ENCODE measurements at places on chromosomes 3 and 15. TPM values are rescaled to one million over a fixed set of nuclear protein-coding genes. Genes with fewer than 3 reads are reported as not detected.

The SLC12A1 gene
- total RNA-seq = not detected

The CHST2 gene
- 34.1 TPM for total RNA-seq

The GMNC gene
- total RNA-seq = not detected

The PPP4R2 gene
- 70.1 TPM for total RNA-seq

The ANKRD63 gene
- not detected for total RNA-seq

The XRN1 gene
- total RNA-seq = 87.5 TPM

The SLMAP gene
- 72.6 TPM for total RNA-seq

The BFSP2 gene
- total RNA-seq = 2.4 TPM

GRCh38 chr3:143427631-143428030, 308.1 kb downstream of the CHST2 start:
- H3K4me1 ChIP-seq = peaks cover 8% of the 10 kb centered on the region
- no peak overlapping the region for H3K27ac ChIP-seq
- DNase-seq = no peak
- no peaks in the 10 kb centered on the region for H3K36me3 ChIP-seq

DNA sequence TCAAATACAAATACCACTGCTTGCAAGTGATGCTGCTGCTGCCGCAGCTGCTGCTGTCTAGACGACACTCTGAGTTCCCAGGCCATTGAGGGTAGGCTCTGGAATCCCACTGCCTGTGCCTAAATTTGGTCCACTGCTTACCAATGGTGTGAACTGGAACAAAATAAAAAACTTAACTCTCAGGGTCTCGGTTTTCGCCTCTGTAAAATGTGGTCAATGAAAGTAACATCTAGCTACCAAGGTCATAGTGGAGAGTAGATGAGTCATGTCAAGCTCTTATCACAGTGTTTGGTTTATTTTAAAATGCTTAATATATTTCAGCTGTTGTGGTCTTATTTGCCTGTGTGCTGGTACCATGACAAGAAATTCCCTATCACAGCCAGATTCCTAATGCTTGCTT, 299.3 kb downstream of the CLSTN2 start:
- H3K4me3 ChIP-seq = no peak overlapping the region
- no peak for DNase-seq
- no peak overlapping the region for H3K27ac ChIP-seq
- H3K4me1 ChIP-seq = no peaks in the 10 kb centered on the region

GRCh38 chr3:188266562-188267274, 112.8 kb downstream of the LPP start:
- no peak for DNase-seq
- peaks cover 33% of the 10 kb centered on the region for H3K4me1 ChIP-seq
- H3K36me3 ChIP-seq = no peaks in the 10 kb centered on the region
- peak overlapping the region; percentile 58 for H3K27ac ChIP-seq
- H3K4me3 ChIP-seq = no peak overlapping the region

GRCh38 chr3:117587416-117587815, 877.8 kb downstream of the TUSC7 start:
- no peaks in the 10 kb centered on the region for H3K36me3 ChIP-seq
- H3K4me3 ChIP-seq = no peak overlapping the region
- DNase-seq = no peak
- H3K4me1 ChIP-seq = no peaks in the 10 kb centered on the region

GRCh38 chr3:42101048-42101447, 9.9 kb downstream of the TRAK1 start:
- peak; percentile 67 for DNase-seq
- H3K4me1 ChIP-seq = peaks cover 16% of the 10 kb centered on the region
- no peaks in the 10 kb centered on the region for H3K27me3 ChIP-seq
- peak overlapping the region; percentile 58 for H3K27ac ChIP-seq
- H3K4me3 ChIP-seq = no peak overlapping the region

DNA sequence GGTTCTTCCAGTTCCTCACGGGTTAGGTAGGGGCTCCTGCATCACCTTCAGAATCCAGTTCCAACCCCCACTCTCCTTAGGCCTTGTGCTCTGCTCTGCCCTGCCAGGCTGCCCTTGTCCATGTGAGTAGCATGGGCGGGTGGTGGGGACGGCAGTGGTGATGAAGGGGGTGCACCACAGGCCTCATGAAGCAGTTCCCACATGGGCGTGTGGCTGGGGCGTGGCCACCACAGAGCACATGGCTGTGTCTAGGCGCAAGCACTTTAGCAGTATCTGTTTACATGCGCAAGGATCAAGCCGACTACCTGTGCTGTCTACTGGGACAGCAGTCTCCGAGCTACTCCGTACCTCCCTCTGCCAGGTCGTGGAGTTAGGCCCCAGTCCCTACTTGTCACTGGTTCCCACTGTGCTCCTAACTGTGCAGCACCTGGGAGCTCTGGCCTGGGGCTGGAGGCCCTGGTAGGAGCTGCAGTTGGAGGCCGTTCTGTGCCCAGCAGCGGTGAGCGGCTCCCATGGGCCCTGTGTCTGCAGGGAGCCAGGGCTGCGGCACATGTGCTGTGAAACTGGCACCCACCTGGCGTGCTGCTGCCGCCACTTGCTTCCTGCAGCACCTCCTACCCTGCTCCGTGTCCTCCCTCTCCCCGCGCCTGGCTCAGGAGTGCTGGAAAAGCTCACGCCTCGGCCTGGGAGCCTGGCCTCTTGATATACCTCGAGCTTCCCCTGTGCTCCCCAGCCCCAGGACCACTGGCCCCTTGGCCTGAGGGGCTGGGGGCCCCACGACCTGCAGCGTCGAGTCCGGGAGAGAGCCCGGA, 53.5 kb downstream of the PLXNA1 start:
- H3K27ac ChIP-seq = peak overlapping the region; percentile 60
- peaks cover 24% of the 10 kb centered on the region for H3K36me3 ChIP-seq

DNA sequence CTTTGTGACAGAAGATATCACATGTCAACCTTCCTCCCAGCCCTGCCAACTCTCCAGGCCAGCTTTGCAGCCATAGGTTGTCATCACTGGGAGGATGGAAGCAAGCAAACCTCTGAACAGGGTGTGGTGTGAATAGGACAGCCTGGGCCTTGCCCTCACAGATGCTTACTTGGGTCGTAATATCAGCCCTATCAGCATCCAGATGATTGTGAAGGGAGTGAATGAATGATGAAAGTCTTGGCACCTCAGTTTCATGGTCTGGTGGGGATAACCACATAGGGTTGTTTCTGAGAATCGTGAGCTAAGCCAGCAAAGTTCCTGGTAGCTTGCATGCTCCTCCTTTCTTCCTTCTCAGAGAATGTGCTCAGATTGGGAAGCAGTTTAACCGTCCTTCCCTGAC, 55.1 kb upstream of the POLR2M start:
- DNase-seq = no peak
- no peaks in the 10 kb centered on the region for H3K36me3 ChIP-seq
- H3K4me3 ChIP-seq = no peak overlapping the region

DNA sequence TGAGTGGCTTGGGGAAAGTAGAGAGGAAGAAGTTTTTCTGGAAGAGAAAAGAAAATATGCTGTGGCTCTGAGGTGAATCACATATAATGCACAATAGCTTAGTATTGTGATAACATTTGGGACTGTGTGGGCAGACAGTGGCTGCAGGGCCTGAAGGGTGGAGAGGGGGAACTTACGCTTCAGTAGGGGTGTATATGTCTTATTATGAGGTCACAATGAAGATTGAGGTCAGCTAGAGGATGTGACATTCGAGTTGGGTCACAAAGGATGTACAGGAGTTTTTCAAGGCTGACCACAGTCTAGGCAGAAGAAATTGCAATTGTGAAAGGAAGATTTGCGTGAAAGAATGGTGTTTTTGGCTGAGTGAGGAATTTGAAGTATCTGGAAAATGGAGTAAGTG, 414.8 kb downstream of the LPP start:
- H3K4me1 ChIP-seq = peaks cover 24% of the 10 kb centered on the region
- no peak for DNase-seq
- no peaks in the 10 kb centered on the region for H3K36me3 ChIP-seq
- H3K27me3 ChIP-seq = no peaks in the 10 kb centered on the region

- no peak overlapping the region for H3K27ac ChIP-seq
- H3K36me3 ChIP-seq = no peaks in the 10 kb centered on the region
- H3K27me3 ChIP-seq = no peaks in the 10 kb centered on the region
- DNase-seq = no peak
- no peak overlapping the region for H3K4me3 ChIP-seq
These were observed 243.4 kb upstream of the ZNF717 start for GRCh38 chr3:76028774-76029173.

- no peaks in the 10 kb centered on the region for H3K36me3 ChIP-seq
- H3K4me3 ChIP-seq = no peak overlapping the region
- H3K4me1 ChIP-seq = peaks cover 31% of the 10 kb centered on the region
- no peak overlapping the region for H3K27ac ChIP-seq
These were observed 2.8 kb upstream of the CAND2 start for GRCh38 chr3:12793701-12794100.

- H3K27ac ChIP-seq = no peak overlapping the region
- H3K27me3 ChIP-seq = no peaks in the 10 kb centered on the region
These were observed 275.6 kb downstream of the ZNF621 start for GRCh38 chr3:40800343-40800742.

GRCh38 chr3:98602078-98602678, 8.8 kb upstream of the CPOX start:
- no peak overlapping the region for H3K4me3 ChIP-seq
- no peaks in the 10 kb centered on the region for H3K4me1 ChIP-seq
- no peaks in the 10 kb centered on the region for H3K27me3 ChIP-seq
- no peak for DNase-seq
- H3K27ac ChIP-seq = no peak overlapping the region
- H3K36me3 ChIP-seq = no peaks in the 10 kb centered on the region

DNA sequence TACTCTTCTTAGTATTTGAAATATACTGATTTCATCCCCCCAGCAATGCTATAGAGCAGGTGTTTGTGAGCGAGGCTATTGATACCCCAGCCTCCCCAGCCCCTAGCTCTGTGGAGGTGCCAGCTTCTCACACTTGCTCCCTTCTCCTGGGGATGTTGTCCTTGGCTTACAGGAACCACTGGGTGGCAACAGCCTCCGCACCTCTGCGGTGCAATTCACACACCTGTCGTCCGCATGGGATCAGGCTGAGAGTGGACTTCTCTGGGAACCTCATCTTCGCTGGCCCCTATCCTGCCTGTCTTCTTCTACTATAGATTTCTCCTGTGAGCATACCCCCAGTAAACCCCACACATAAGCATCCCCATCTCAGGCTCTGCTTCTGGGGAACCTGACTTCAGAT, 103.9 kb upstream of the SLC6A11 start:
- no peak overlapping the region for H3K4me3 ChIP-seq
- DNase-seq = no peak
- no peaks in the 10 kb centered on the region for H3K36me3 ChIP-seq
- H3K4me1 ChIP-seq = peaks cover 12% of the 10 kb centered on the region

DNA sequence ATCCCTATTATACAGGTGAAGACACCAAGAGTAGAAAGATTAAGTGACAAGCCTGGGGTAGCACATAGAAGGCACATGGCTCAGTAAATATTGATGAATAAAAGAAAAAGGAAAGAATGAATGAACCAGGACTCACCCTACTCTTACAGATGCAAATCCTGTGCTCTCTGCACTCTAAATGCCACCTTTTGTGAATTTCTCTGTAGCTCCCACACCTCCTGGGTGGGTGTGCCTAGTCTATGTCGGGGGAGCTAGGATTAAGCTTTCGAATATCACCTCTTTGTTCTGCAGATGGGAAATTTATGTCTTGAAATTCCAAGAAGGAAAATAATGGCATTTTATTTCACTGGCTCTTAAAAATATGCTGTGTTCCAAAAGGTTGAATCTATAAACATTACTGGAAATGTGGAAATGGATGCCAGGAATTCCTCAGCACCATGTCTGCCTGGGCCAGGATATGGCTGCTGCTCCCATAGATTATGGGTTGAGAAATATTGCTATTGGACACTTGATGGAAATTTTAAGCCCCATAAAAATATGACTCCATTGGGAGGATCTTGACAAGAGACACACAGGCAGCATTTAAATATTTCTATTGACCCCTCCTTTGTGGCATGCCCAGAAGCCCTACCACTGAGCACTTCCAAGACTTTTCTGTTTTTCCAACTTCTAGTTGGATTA, 43.3 kb downstream of the CCNB2 start:
- H3K27me3 ChIP-seq = no peaks in the 10 kb centered on the region
- H3K4me3 ChIP-seq = no peak overlapping the region
- peaks cover 27% of the 10 kb centered on the region for H3K36me3 ChIP-seq

DNA sequence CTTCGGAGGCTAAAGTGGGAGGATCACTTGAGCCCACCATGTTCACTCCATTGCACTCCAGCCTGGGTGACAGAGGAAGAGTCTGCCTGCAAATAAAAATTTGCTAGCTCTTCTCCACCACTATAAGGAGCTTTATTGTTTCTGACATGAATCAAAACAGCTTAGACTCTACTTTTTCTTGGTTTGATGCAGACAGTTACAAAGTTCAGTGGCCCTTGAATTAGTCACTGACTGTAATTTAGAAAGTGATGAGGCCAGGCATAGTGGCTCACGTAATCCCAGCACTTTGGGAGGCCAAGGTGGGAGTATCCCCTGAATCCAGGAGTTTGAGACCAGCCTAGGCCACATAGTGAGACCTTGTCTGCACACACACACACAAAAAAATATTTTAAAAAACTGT, 172.4 kb upstream of the CGNL1 start:
- no peak overlapping the region for H3K27ac ChIP-seq
- H3K27me3 ChIP-seq = no peaks in the 10 kb centered on the region
- H3K36me3 ChIP-seq = no peaks in the 10 kb centered on the region

DNA sequence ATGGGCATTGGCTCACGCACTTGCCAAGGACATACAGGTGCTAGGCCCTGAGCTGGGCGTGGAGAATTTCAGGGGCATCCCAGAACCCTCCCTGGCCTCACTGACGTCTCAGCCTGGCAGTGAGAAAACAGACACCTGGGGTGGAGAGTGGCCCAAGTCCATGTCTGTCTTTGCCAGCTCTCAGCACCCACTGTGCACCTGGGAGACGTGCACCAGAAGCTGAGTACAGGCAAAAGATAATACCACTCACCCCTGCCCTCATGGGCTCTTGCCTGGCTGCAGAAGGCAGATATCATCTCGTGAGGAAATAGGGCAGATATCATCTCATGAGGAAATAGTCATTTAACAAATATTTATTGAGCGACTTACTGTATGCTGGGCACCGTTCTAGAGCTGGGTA, 8.0 kb downstream of the LOXL1 start:
- no peaks in the 10 kb centered on the region for H3K36me3 ChIP-seq
- DNase-seq = peak; percentile 40
- H3K4me3 ChIP-seq = no peak overlapping the region
- no peak overlapping the region for H3K27ac ChIP-seq

GRCh38 chr3:63762180-63762579, 56.9 kb upstream of the C3orf49 start:
- H3K27ac ChIP-seq = no peak overlapping the region
- H3K36me3 ChIP-seq = no peaks in the 10 kb centered on the region

GRCh38 chr15:76183930-76184649, 124.3 kb downstream of the TMEM266 start:
- DNase-seq = no peak
- no peak overlapping the region for H3K4me3 ChIP-seq
- H3K27me3 ChIP-seq = peaks cover 20% of the 10 kb centered on the region
- no peak overlapping the region for H3K27ac ChIP-seq

GRCh38 chr3:87848003-87848402, 210.8 kb downstream of the CGGBP1 start:
- H3K27me3 ChIP-seq = no peaks in the 10 kb centered on the region
- no peak for DNase-seq
- no peak overlapping the region for H3K27ac ChIP-seq
- no peaks in the 10 kb centered on the region for H3K4me1 ChIP-seq

- no peak overlapping the region for H3K4me3 ChIP-seq
- no peak for DNase-seq
- peaks cover 4% of the 10 kb centered on the region for H3K4me1 ChIP-seq
- H3K36me3 ChIP-seq = no peaks in the 10 kb centered on the region
- H3K27me3 ChIP-seq = no peaks in the 10 kb centered on the region
- H3K27ac ChIP-seq = no peak overlapping the region
These were observed 80.1 kb downstream of the EBLN2 start for GRCh38 chr3:73141525-73141924.

Data from spleen (tissue), 13 donors.